ENCODE measurements at places on chromosomes 2 and 18.

DNA sequence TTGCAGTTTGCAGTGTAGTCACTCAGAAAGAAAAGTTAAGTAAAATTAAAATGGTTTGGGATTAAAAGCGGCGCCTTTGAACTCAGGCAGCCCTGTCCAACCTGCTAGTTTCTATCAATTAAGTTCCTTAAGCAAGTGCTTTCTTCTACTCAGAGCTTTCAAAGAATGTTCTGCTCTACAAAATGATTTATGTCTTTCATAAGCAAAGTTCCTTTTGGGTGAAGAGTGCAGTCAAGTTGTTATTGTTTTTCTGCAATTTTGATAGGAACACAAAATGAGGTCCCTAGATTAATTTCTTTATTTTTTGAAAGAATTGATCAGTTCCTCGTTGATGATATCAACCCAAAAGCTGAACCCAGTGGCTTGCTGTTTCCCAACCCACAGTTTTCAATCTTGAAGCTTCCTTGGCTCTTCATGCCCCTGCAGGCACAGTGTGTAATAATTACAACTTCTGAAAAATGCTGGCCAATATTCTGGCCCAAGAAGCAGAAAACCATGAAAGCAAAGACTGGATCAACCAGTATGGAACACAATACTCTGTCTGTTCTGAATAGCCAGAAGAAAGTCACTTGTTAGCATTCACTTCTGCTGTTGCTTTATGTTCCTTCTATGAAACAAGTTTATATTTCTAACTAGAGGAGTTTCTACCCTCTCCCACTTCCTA, 89.1 kb downstream of the TGIF1 start:
- peak; percentile 17 for DNase-seq

GRCh38 chr2:157076526-157077161, 180.9 kb upstream of the GALNT5 start:
- DNase-seq: no peak

- DNase-seq: no peak
These were observed 76.2 kb downstream of the ATAD2B start for GRCh38 chr2:23850564-23851256.

- no peak for DNase-seq
These were observed 138.1 kb downstream of the SETBP1 start for GRCh38 chr18:44818668-44819403.

DNA sequence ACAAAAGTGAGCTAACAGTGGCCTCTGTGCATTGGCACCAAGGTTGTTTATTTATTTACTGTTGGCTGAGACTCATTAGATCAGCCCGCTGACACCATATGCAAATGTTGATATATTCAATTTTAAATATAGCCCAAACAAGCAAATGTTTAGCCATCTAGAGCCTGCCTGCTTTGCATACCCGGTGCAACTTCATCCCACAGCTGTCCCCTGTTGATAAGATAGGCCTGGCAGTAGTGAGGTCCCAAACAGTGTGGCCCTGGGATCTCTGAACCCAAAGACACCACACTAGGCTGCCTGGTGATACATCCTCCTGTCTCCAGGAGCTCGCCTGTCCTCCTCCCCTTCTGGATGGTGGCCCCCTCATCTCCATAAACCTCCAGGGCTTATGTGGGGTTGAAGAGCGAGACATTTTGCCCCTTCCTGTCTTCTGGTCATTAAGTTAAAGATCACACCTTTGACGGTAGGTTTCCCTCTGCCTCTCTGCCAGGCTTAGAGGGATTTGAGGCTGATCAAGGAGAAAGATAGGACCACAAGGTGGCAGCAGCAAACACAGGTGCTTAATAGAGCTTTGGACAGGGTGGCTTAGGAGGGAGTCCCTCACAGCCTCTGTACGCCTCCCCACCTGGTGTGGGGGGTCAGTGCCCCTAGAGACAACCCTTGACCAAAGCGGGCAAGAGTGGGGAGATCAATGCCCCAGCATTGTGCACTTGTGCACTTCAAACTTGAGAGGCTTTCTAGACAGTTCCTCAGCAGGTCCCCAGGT, 23.7 kb upstream of the MYO5B start:
- DNase-seq: peak; percentile 11

DNA sequence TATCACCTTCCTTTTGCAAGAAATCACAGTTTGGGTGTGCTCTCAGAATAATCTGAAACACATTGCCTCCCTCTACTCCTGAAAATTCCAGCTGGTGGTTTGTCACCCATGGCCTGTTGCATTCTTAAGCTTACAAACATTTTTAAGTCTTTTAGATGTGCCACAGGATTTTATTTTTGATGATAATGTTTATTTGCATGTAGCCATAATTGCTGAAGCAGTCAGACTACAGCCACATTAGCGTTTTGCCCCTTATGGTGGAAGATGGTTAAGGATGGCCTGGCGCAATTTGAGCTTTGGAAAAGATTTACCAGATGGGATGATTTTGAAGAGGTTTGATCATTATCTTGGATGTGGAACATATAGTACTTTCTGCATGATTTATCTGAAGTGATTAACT, 439.5 kb downstream of the MEIS1 start:
- peak; percentile 75 for DNase-seq

- DNase-seq: peak; percentile 94
These were observed 50.8 kb downstream of the PTPRM start for GRCh38 chr18:7617738-7618422.

GRCh38 chr2:7673853-7674252, 756.6 kb downstream of the RNF144A start:
- no peak for DNase-seq

- no peak for DNase-seq
These were observed 9.6 kb downstream of the KCNJ3 start for GRCh38 chr2:154707994-154708575.

DNA sequence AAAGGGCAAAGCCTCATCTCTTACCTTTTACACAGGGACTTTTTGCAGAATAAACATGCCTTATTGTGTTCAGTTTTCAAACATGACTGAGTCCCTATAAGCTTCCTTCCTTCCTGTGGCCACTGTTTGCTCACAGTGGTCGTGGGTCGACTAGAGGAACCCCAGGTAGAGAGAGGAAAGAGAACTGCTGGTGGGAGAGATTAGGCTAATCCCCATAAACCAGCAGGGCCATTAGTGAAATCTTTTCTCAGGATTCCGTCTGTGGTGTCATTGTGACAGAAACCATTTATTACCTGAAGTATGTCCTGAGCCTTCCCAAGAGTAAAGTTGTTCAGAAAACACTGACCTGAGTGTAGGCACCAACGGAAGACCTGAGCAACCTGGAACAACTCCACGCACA, 21.3 kb upstream of the BOD1L2 start:
- no peak for DNase-seq

DNA sequence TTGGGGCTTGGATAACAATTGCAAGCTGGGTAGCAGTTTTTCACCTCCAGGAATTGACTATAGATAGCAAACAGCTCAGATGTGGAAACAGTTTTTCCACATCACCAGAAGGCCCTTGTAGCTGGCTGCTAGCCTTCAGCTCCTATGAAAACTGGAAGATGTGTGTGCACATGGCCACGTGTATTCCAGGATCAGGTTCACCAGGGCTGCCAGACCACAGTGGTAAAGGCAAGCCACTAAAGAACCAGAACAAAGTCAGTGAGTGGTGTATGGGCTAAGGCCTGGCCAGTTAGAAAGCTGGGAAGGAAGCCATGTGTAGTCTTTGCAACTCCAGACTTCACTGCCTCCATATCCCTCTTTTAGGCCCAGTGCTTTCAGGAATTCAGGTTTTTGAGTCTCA, 12.9 kb downstream of the LRRTM1 start:
- no peak for DNase-seq

DNA sequence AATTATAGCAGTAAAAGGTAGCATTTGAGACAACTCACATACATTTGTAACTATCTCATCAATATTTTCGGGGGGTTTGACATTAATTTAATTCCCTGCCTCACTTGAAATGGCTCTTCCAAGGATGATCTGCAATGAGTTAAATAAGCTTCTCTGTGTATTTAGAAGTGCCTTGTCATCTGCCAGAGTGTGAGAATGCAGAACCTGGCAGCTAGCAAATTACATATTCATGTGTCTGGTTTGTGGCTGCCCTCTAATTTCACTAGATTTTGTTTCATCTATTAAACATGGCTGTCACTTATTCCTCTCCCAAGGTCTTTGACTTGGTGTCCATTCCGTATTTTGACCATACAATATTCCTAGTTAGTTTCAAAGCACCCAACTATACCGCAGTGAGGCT, 158.3 kb upstream of the CAVIN2 start:
- no peak for DNase-seq

GRCh38 chr2:26463244-26464192, 14.4 kb downstream of the OTOF start:
- DNase-seq: no peak

GRCh38 chr2:105877945-105878344, 133.2 kb downstream of the NCK2 start:
- DNase-seq: no peak

DNA sequence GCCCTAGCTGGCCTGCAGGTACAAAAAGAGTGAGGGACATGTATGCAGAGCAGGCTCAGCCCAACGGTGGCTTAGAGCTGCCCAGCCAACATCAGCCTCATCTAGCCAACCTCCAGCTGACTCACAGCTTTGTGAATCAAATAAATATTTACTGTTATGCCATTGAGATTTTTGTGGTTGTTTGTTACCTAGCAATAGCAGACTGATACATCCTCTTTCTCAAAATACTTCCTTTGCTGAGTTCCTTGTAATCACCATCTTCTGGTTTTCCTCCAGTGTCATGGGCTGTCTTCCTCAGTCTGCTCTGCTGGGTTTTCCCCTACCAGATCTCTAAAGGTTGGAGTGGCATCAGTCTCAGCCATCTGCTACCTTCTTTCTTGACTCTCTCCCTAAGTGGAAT, 126.6 kb upstream of the SLC1A4 start:
- no peak for DNase-seq

- DNase-seq: no peak
These were observed 48.9 kb downstream of the SMIM21 start for GRCh38 chr18:75378376-75379315.

DNA sequence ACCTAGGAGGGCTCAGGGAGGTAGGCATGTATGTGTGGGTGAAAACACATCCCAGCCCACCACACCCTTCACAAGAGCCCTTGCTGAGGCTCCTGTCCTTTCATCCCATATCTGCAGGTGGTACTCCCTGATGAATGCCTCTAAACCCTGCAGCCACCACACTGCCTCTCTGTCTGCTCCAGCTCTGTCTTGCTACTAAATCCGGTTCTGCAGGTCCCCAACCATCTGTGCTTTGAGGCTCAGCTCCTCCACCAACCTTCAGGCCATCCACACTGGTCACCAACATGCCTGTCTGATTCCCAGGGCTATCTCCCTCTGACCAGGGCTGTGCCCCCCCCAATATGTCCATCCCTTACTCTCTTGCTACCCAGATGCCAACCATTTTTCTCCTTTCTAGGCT, 92.7 kb downstream of the BIN1 start:
- no peak for DNase-seq

DNA sequence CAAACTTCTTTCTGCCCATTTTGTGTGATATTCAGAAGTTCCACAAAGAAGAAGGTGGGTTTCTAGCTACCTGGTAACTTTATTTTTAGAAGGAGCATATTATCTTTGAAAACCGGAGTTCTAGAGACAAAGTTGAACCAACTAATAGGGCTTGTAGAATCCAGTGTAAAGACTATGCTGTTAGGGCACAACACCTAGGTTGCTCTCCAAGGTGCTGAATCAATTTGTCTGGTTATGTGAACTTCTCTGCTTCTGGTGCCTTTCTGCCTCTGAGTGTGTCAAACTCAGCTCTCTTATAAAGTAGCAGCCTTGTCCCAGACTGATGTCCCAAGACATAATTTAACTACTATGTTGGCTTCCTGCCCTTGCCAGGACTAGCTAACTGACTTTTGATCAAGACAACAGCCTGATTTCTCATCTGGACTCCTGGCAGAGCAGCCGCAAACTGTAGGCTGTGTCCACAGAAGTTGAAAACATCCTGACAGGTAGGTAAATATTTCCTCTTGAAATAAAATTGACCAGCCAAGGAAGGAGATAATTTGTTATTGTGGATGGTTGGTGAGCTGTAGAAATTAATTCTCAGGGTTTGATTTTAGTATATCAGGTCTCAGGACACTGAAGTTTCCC, 119.4 kb downstream of the CYRIA start:
- peak; percentile 24 for DNase-seq

- DNase-seq: no peak
These were observed 47.8 kb upstream of the FZD7 start for GRCh38 chr2:201985728-201986462.

DNA sequence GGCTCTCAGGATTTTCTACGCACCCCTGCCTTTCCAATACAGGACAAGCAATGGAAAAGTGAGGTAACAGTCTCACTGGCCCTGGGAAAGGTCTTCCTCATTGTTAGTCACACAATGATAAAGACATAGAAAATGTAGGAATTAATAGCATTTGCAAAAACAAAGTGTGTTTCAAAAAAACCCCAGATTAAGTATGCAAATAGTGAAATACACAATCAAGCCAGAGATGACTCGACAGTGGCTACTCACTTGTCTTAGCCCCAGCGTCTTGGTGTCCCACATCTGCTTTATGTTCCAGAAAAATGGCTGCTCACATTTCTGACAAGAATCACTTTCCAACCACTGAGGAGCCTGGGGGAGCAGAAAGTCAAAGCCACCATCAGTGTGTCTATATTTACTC, 47.0 kb upstream of the AP1S3 start:
- DNase-seq: no peak

DNA sequence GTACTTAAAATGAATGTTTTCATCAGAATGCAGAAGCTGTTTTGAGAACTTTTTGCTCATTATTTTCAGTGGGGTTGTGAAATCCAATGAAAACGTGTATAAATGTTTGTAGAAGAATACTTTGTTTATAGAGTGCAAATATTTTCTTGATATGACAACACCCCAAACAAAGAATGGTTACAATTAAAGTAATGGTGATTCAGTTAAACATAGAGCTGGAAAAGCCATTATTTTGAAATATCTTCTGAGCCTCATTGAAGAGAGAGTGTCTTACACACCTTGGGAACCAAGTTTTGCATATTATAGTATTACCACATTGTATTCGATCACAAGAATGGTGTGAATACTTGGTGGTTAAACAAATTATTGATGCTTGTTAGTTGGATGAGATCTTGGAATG, 48.7 kb downstream of the SPTBN1 start:
- peak; percentile 64 for DNase-seq

DNA sequence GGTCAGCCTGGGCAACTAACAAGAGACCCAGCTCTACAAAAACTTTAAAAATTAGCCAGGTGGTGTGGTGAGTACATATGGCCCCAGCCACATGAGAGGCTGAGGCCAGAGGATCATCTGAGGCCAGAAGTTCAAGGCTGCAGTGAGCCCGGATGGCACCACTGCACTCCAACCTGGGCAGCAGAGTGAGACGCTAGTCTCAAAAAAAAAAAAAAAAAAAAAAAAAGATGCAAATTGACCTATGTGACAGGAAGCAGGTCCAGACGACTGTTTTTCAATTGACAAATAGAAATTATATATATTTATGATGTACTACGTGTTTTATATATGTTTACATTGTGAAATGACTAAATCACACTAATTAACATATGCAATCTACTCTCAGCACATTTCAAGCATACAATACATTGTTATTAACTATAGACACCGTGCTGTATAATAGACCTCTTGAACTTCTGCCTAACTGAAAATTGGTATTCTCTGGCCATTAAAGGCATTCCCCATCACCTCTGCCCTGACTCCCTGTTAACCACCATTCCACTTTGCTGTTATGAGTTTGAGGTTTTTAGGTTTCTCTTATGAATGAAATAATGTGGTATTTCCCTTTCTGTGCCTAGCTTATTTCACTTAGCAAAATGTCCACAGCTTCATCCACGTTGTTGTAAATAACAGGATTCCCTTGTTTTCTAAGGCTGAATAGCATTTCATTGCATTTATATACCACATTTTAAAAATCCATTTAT, 32.4 kb upstream of the MGAT4A start:
- no peak for DNase-seq

Measured in adipocyte (in vitro differentiated cells).